ENCODE measurements at places on chromosomes 13 and 19.

GRCh38 chr19:1000591-1001537 lies 645 bp downstream of the GRIN3B start:
- no peak for DNase-seq

GRCh38 chr13:93364166-93364565 lies 137.6 kb downstream of the GPC6 start:
- no peak for DNase-seq

- no peak for DNase-seq
Observed at GRCh38 chr13:73334445-73334844, 275.6 kb downstream of the KLF5 start.

GRCh38 chr19:35154525-35155406 lies at the start of gene FXYD5:
Gene FXYD5 (plus strand): TSS chr19:35154735. CDS start chr19:35155551, 816 bp downstream.
- peak; percentile 71 for DNase-seq

GRCh38 chr19:41911889-41912731 lies 16.1 kb downstream of the ERFL start:
- DNase-seq: no peak

GRCh38 chr19:40565910-40566495 lies 10.7 kb upstream of the SHKBP1 start:
- no peak for DNase-seq

- DNase-seq: no peak
Observed at GRCh38 chr13:49540552-49540951, 44.8 kb downstream of the PHF11 start.

Measured in stimulated activated CD8-positive, alpha-beta memory T cell treated with anti-CD3 and anti-CD28 coated beads, Interleukin-7, amount 100 ng/mL, for 24 hours (primary cell).